ENCODE measurements at places on chromosomes 12 and 14. TPM values are rescaled to one million over a fixed set of nuclear protein-coding genes. Genes with fewer than 3 reads are reported as not detected.
A peak's percentile ranks its signal among the peaks of the same experiment; 100 is the strongest.

Gene HHIPL1
- total RNA-seq = 1.2 TPM

GRCh38 chr12:6937481-6938352 is 5.9 kb upstream of the RNU7-1 start:
- DNase-seq = peak; percentile 93

DNA sequence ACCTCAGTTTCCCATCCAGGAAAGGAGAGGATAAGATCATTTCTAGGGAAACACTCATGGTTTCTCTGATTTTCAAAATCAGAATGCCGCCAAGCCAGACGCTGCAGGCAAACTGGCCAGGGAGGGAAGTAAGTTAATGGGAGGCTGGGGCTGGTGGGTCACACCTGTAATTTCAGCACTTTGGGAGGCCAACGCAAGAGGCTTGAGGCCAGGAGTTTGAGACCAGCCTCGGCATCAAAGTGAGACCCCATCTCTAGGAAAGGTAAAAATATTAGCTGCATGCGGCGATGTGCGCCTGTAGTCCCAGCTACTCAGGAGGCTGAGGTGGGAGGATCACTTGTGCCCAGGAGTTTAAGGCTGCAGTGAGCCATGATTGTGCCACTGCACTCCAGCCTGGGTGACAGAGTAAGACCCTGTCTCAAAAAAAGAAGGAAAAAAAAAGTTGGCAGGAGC is 587 bp downstream of the SELPLG start:
- no peak for DNase-seq

Gene KRT72
- not detected for total RNA-seq

Gene ZDHHC22
- not detected for total RNA-seq

DNA sequence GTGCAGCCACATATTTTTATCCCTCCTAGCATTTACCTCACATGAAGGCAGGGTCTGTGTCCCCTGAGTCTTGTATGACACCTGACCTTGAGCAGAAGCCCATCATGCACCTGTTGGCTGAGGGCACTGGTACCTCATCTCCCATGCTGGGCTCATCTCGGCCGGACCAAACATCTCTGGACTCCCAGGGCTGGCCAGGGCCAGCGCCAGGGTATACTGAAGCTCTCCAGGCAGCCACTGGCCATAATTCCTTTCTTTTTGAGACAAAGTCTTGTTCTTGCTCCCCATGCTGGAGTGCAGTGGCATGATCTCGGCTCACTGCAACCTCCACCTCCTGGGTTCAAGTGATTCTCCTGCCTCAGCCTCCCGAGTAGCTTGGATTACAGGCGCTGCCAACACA is 22.0 kb downstream of the HVCN1 start:
- DNase-seq = no peak

Gene LRP1-AS
- total RNA-seq = not detected

DNA sequence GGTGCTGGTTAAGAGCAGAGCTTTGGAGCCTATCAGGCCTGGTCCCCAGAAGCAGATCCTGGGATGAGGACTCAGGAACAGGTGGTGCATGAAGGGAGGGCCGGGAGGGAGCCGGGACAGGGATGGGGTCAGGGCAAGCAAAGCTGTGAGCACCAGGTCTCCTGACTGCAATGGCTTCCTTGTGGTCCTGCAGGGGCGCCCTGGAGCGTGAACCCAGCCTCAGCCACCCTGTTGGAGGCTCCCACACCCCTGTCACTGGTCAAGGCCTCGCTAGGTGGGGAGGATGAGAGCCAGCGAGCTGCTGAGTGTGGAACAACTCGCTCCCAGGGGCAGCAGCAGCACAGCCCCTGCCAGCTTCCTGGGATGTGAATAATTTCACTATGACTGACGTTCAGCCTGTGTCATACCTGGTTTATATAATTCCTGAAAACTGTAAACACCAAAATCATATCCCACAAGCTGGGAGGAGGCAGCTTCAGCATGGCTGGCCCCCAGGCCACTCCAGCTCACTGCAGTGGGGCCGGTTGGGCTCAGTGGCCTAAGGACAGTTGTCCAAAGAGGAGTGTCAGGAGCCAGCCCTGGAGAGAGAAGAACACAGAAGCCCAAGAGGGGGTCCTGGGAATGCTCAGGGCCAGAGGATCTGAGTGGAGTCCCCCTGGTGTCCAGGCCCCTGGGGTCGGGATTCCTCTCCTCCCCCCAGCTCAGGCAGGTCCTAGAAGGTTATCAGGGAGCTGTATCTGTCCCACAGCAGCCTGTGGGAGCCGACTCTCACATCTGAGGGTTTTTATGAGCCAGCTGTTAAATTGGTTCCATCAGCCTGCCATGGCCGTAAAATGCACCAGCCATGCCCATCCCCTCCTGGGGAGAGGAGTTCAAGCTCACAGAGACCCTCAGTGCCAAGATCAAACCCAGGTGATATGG is 272.9 kb downstream of the ADGRD1 start:
- no peak for DNase-seq

DNA sequence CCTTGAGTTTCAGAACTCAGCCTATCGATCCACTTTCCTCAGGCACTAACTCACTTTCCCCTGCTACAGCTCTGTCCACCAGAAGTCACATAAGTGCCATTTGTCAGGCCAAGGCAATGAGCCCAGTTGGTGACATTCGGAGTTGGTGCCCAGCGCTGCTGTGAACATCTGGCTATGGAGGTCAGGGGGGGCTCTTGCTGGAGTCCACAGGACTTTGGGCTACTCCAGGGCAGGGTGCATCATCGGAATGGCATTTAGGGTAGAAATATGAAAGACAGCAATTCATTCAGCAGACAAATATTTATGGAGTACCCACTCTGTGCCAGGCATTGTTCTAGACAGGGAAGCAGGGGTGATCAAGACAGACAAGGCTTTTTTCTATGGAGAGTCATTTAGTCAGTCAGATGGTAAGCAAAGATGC is 1.5 kb upstream of the PPP1CC start:
- no peak for DNase-seq

DNA sequence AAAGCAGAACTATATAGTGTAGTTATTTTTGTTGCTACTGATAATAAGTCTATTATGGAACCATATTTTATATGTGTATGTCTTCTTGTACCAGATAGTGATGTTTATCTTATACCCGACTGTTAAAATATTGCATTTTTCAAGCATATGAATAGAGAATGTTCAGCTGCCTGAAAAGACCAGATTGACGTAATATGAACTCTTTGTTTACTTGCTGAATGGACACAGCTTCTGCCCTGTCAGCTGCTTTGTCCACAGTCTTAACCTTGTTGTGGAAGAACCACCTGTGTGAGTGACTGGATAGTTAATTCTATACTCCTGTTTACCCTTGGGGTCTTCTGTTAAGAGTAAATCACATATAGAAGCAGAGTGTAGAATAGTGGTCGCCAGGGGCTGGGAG is 109.3 kb downstream of the LGR5 start:
- no peak for DNase-seq

DNA sequence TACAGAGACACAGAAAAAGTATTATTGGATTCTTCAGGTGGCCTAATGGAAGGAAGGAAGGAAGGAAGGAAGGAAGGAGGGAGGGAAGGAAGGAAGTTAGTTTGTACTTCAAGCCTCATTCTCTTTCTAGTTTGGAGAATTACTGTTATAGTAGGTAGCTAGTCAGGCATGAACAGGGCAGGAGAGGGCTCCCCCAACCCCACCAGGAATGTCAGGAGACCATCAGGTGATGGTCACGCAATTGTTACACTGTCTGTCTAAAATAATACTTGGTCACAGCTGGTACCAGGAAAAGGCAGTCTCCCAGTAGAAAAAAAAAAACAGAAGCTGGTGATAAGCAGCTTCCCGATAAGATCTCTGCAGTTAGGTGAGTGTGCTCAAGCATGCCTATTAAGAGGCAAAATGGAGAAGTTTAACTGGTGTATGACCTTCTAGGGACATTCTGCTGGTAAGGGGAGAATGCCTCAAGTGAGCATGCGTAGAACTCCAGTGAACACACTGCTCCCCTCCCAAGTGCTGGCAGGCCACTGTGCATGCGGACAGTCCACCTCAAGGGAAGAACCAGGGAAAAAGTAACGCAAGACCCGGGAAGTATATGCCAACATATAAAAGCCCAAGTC is 358.4 kb upstream of the SOX5 start:
- DNase-seq = no peak

GRCh38 chr14:79573486-79573885 is 637.8 kb downstream of the DIO2 start:
- DNase-seq = no peak

DNA sequence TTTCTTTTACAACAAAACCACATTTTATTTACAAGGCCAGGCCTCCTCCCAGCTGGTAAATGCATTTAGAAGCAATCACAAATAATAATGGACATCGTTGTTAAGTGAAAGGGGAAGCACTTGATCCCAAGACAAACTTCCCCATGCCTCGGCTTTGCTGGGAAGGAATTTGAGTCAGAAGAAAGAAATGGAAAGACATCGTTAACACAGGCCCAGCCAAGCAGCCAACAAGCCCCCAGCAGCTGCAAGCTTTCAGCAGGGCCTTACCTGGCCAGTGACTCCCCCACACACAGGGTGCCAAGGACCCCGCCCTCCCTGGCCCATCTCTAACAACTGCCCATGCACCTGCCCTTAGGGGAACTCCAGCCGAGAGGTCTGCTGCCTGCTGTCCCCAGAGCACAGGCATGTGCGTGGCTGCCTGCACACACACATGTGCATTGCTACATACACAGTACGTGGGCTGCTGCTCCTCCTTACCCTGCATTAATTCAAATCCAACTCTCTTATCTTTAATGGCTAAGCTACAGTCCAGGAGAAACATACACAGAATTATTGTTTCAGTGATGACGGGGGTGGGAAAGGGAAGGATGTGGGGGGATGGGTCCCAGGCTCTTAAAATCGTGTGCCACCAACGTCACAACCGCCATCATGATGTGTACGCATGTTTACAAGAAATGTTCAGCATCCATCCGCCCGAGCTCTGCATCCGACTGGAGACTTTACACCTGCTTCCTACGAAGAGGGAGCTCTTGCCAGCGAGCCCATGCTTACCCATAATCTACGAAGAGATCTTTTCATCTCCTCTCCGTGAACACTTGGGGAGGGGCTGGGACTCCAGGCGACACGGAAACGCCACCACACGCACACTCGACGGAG is 9.8 kb downstream of the BCL11B start:
- no peak for DNase-seq

All from left ventricle myocardium inferior (tissue), 1 donor.